ENCODE measurements at places on chromosomes 12 and 14.

DNA sequence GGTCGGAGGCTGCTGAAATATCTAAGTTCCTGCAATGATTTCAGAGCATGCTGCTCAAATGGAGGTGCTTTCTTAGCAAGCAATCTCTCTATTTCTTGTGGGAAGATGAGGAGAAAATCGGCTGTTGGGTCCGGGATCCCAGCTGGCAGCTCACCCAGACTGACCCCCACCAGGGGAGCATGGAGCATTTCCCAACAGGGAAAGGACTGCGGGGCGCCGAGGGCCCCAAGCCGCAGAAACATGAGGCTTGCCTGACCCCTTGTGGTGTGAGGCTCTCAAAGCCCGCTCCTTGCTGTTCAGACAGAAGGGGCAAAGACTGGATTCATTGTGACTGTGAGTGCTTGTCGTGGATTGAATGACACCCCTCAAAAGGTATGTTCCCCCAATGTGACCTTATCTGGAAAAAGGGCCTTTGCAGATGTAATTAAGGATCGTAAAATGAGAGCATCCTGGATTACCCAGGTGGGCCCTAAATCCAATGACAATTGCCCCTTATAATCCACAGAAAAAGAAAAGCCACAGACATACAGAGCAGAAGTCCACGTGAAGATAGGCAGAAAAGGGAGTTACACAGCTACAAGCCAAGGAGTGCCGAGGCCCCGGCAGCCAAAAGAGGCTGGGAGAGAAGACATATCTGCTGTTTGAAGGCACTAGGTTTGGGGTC, 116.3 kb upstream of the VASH1 start:
- no peak for DNase-seq

DNA sequence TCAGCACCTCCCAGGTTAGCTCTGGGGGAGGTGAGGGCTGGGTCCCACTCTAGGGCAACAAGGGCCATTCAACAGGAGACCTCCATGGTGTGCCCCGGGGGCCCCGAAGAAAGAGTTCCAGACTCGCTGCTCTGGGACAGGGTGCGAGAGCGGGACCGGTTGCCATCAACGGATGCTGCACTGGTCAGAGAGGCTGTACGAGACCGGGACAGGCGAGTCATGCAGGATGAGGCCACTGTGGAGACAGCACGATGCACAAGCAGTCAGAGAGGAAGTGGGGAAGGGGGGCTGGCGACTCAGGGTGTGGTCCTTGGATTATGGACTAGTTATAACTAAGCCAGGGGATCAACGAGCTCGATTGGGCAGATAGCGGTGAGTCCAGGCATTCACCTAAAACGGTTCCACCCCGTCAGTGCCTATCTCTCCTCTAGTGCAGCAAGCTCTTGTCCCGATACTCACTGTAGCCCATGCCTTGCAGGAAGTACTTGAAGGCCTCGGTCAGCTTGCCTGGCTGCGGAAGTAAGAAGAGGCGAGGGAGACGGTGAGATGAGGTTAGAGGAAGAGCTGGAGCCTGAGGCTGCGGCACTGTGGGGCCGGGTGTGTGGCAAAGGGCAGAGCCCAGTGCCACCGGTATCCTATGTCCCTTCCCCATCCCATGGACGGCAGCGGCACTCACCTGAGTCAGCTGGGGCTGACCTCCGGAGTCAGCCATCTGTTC, 7.2 kb downstream of the NDRG2 start:
- DNase-seq: no peak

GRCh38 chr12:115017346-115017745, 333.4 kb upstream of the TBX3 start:
- DNase-seq: no peak

DNA sequence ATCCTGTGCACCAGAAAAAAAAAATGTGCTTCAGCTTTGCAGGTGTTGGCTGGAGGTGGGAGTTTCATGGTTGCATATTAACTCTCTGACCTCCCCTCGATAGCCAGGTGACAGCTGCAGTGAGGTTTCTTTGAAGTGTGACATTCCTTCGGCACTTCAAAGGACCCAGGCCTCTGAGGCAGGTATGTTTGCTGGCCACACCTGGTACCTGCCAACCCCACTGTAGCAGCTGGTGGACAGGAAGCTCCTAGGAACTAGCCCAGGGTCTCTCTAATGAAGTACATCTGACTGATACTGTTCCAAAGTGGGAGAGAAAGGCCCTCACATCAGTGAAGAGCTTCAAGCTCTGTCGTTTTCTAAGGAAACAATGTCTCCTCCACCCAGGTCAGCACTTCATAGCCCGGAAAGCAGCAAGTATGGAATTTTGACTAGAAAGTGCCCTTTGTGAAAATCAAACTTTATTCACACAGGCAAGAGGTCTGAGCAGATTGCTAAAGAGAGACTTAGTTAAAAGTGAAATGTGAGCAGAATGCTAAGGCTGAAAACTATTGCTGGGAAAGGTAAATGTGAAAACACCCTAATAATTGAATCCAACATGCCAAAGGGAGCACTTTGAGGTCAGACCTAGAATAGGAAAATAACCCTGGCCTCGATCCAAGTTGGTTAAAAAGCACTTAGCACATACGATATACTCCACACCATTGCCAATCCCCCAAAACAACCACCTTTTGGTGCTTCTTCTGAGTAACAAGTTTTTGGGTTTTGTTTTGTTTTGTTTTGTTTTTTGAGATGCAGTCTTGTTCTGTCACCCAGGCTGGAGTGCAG, 71.3 kb downstream of the PHLDA1 start:
- no peak for DNase-seq

GRCh38 chr14:75595226-75595625, 16.8 kb downstream of the FLVCR2 start:
- DNase-seq: no peak

DNA sequence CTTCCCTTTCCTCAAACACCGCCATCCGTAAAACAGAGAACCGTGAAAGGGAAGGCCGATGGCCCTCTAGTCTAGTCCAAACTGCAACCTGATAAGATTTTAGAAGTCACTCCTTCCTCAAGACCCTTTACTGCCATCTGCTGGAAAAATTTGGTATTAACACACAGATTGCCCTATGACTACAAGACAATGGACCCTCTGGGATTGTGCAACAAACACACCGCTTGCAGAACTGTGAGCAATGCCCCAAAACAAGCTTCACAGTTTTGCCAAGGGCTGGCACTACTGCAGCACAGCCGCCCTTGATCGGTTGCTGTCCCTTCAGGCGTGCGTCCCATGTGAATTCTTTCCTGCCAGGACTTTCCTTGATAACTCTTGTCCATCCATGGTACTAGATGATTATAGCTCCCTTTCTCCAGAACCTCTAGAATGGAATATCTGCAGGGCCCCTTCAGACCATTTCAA, 23.1 kb downstream of the LLPH start:
- DNase-seq: peak; percentile 30

GRCh38 chr14:105354541-105354940, 40.0 kb downstream of the PACS2 start:
- DNase-seq: no peak

GRCh38 chr12:18849080-18849479, 111.2 kb downstream of the CAPZA3 start:
- no peak for DNase-seq

DNA sequence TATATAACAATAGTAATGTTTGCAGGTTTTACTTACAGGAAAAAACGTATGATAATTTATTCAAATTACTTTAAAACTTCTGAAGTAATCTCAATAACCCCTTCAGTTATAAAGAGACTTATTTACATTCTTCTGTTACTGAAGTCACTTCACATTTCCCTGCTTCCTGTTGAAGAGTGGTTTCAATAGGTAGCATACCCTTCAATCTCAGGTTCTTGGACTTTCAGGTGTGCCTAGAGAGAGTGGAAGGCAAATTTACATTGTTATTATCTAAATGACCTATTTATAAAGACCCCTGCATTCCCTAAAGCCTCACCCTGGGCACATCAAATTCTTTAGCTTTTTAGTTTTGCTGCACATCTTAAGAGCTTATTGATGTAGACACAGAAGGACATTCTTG, 137.6 kb upstream of the AEBP2 start:
- no peak for DNase-seq

DNA sequence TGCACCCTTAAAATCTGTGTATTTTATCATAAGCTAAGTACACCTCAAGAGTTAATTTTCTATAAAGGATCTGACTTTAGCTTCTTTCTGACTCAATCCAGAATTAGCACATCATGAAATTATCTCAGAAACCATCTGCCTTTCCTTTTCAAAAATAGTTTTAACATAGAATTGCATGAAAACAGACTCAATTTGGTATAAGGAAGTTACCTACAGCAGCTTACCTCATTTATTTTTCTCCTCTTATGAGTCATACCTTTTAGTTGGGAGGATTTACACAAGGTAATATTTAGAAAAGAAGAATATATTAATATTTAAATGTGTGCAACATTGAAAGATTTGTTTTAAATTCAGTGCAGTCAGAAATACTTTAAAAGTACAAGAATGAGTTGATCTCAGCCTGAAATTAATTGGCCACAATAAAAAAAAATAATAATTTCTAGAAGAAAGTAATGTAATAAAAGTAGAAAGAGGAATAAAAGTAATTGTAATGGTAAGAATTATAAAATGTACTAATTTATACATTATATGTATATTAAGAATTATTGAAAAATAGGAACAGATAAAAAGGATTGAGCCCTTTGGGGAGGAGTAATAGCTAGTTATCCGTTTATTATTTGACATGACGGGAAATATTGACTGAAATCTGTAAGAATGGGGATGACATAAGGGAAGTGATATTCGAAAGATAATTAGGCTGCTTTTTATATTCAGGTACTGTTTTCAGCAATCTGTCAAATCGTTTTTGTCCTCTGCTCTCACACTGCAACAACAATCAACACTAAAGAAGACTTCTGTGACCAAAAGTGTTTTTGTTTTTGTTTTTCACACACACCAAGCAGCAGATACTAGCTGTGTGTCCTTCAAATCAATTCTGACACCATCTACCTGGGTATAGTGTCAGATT, 20.5 kb downstream of the ADAM21 start:
- no peak for DNase-seq

DNA sequence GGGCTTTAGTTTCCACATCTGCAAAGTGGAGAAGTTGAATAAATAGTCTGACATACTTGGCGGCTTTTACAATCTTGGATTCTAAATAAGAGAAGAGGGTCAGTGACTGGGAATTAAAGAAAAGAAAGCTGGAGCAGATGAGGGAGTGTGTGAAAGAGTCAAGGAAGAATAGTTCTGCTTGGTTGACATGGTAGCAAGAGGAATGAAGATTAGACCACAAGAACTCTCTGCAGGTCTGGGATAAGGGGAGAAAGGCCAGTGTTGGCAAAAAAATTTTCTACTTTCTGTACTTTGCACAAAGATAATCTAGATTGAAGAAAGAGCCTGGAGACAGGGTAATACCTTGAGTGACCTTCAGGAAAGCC, 5.9 kb downstream of the ITGB7 start:
- no peak for DNase-seq

DNA sequence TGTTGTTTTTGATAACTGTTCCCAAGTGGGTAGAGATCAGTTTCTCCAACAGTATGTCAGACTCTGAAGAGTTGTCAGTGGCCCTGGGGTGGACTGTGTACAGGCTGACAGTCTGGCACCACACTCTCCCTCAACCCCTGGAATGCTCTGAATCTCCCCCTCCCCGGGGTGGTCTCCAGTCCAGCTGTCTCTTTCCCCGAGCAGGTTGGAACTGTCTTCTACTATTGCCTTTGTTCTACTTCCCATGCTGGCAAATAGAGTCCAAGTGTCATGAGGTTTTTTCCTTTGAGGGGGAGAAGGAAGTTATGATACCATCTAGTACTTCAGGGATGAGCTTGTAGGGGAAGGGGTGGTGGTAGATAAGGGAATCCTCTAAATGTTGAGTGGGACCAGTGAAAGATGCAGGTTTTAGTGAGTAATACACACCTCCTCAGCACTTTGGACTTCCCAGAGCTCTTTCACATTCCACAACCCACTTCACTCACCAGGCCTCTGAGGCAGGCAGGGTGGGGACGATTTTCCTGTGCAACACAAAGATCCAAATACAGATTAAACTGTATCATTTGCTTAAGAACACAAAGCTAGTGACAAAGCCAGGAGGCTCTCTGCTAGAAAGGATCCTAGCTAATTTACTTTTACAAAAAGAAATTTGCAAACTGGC, 170.7 kb upstream of the GZMB start:
- no peak for DNase-seq

DNA sequence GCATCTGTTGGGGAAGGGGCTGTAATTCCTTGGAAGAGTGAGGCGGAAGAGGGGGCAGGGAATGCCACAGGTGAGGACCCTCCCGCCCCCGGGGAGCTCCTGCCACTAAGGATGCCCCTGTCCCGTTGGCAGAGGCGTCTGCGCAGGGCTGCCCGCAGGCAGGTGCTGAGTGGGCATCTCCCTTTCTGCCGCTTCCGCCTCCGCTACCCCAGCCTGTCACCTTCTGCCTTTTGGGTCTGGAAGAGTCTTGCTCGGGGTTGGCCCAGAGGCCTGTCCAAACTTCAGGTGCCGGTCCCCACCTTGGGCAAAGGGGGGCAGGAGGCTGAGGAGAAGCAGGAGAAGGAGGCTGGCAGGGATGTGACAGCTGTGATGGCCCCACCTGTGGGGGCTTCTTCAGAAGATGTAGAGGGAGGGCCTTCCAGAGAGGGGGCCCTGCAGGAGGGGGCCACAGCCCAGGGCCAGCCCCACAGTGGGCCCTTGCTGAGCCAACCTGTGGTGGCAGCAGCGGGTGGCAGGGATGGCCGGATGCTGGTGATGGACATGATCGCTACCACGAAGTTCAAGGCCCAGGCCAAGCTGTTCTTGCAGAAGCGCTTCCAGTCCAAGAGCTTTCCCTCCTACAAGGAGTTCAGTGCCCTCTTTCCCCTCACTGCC, 10.0 kb downstream of the VRTN start:
- DNase-seq: no peak

- DNase-seq: no peak
Observed at GRCh38 chr14:76829013-76829365, 2.8 kb downstream of the LRRC74A start.

GRCh38 chr12:116687888-116688287, 50.0 kb downstream of the SPRING1 start:
- no peak for DNase-seq

DNA sequence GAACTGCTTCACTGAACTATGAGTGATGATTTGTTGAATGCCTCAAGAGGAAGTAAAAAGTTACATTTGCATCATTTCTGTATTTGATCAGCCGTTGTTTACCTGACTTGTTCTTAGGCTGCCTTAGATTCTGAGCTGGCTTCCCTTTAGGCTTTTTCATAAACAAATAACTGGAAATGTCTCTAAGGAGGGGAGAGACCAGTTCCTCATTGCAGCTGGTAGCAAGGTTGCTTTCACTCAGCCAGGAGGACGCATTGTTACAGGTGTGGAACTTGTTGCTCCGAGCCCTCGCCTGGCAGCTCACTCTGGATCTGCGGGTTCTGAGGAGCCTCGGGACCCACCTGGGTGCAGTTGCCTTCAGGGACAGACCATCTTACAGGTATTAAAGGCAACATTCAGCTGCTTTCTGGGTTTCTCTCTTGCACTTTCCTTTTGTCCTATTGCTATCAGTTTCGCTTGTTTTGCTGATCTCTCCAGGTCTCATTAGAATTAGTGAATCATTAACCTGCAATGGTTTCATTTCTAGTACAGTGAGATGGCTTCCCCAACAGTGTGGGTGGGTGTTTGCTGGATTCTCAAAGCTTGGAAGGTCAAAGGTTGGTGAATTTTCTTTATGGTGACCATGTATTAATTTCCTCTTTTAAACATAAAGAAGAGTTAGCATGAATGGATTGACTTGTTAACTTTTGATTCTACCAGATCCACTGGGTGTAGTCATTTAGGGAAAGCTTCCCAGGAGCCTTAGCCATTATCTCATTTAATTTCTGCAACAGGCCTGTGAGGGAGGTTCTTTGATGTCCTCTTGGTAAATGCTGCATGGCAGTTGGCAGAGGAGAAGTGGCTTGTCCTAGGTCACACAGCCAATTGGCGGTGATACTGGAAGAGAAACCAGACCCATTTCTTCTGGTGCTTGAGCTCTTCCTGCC, at the start of gene PLEKHG7:
Gene PLEKHG7 (plus strand): TSS at position 236 of the 926 bp plus-strand sequence. CDS start 3,643 bp downstream, outside the sequence.
- DNase-seq: no peak

All from activated naive CD8-positive, alpha-beta T cell treated with anti-CD3 and anti-CD28 coated beads, Interleukin-2, amount 50 U/mL, for 16 hours (primary cell).